Stimulated activated CD4-positive, alpha-beta T cell treated with anti-CD3 and anti-CD28 coated beads, Interleukin-1b, Interleukin-23, amount 100 ng/mL, for 1 hour (primary cell): ENCODE measurements at places on chromosomes 5 and 9.

DNA sequence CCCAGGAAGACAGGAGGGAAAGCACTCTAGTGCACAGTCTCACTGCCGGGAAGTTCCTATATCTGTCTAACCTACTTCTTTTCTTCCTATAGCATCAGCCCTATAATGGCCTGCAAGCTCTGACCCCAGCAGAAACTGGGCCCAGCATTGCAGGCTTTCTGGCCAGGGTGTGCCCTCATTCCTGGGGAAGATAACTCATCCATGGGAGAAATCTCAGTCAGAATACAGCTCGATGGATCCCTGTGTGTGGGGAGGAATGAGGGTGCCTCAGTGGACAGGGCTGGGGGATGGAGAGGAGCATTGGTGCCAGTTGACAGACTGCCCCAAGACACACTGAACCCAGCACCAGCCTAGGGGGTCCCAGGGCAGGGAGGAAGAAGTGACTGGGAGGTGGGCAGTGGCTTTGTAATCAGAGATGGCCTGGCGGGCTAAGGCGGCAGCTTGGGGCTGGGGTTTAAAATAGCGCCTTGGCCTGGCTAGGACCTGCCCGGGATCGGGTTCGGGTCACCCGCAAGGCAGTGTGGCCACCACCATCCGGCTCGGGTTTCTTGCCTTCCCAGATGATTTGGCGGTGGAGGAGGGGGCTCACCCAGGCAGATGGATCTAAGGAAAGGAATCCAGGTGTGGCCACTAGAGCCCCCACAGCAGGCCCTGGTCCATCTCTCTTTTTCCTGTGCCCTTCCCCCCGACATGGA lies 7.6 kb upstream of the CXXC5 start:
- DNase-seq: no peak

DNA sequence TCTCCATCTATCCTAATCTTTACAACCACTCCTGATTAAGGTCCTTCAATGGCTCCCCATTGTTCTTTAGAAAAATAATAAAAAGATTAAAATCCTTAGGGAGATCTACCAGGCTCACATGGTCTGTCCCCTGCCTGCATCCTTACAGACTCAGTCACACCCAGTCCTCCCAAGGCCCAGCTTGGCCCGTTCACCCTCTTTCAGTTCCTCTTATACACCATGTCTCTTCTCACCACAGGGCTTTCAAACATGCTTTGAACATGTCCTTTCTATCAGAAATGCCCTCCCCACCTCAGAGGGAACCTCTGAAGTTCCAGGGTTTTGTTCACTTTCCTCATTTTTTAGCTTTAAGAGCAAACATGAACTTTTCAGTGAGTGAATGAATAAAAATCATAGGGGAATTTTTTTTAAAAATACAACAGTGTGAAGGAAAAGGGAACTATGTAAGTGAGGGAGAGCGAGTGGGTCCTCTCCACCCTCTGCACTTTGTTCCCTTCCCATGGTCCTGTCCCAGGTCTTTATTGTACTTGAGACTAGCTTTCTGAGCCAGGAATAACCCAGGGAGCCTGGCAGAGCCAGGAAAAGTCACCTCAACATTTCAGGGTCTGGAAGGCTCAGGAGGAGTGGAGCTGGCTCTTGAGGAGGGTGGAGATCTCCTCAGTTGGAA lies 55.3 kb downstream of the TRPC7 start:
- no peak for DNase-seq

- DNase-seq: no peak
Observed at GRCh38 chr9:98080780-98081179, 24.2 kb downstream of the NANS start.

- no peak for DNase-seq
Observed at GRCh38 chr9:83656032-83656680, 33.2 kb downstream of the IDNK start.

GRCh38 chr5:5588386-5588785 lies 165.9 kb downstream of the ICE1 start:
- no peak for DNase-seq

- DNase-seq: no peak
Observed at GRCh38 chr9:81317223-81317622, 372.1 kb downstream of the TLE1 start.

- no peak for DNase-seq
Observed at GRCh38 chr9:124257070-124257843, 492 bp upstream of the NEK6 start.

DNA sequence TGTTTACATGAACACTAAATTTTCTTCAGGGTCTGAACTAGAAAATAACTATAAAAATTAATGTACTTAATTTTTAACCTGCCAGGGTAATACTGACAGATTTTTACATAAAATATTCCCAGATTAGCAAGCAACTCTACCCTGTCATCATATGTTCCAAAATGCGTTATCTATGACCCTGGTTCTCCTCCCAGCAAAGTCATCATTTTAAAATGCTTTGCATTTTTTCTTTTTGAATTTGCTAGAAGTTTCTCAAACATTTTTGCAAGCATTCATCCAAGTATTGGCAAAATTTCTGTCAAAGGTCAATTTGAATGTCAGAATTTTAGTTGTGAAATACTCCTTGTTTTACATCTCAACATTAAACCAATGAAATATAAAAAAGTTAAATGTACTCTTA lies 144.5 kb upstream of the FTMT start:
- DNase-seq: no peak

DNA sequence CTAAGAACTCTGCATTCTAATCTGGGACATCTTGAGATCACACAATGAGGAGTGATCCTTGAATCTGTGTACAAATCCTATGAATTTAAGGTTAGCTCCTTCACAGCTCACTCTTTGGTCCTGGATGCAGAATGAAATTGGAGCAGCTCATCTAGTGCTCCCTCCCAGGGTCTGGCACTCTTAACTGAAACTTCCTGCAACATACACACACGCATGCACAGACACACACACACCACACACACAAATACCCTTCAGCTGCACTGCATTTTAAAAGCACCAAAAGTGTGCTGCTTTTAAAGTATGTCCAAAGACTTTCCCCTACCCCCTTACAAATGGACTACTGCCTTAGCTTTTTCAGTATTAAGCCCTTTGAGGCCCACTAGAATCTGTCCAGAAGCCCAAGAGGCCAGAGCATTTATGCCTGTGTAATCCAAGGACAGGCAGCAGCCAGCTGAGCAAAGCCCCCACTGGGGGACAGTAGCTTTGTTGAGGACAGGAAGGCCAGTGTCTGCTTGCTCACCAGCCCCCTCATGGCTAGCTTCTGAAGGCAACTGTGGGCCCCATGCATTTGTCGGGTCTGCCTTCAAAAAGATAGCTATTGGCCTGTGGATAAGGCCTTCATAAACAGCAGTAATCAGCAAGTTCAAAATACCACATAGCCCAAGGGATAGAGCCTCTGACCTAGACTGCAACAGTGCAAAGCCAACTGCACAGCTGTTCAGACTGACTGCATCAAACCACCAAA lies 43.6 kb downstream of the CDO1 start:
- DNase-seq: no peak

- no peak for DNase-seq
Observed at GRCh38 chr9:121390372-121390771, 20.3 kb upstream of the STOM start.

- DNase-seq: no peak
Observed at GRCh38 chr5:175741556-175741955, 83.7 kb downstream of the HRH2 start.

DNA sequence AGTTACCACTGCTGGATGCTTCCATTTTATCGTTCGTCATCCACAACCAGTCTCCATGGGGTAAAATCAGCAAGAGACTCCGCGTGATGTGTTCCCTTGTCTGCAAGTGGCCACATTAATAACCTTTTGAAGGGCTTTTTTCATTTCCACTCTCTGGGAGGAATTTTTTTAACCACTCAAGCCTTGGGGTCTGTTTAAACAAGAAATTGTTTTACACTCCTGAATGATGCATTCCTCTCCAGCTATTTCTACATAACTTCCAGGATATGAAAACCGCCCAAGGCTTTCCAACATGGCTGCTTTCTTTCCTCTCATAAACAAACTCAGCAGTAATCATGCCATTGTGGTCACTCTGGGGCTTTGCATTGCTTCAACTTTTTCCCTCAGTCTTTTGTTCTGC lies 217.2 kb upstream of the DAPK1 start:
- DNase-seq: no peak

DNA sequence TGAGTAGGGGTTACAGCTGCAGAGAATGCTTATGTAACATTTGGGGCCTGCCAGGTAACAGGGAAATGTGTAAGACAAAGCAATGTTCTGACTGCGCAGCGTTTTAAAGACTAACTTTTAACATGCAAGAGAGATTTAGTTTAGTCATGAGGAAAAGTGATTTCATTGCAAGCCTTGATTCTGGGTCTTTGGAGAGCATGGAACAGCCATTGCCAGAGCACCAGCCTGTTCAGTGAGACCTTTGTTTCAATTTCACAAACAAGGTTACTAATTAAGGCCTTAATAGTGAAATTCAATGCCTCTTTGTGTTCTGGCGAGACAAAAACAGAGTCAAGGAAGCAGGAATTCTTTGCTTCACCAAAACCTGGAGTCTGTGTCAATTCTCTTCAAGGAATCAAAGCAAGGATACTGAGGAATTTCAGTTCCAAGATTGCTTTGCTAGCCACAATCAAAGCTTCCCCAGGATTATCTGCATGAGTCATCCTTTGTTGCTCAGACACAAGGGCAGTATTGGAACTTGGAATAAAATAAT lies 14.4 kb downstream of the CKMT2 start:
- DNase-seq: no peak

- no peak for DNase-seq
Observed at GRCh38 chr5:165665735-165666400, 2160.4 kb downstream of the MAT2B start.

GRCh38 chr5:93990504-93991070 lies 249.2 kb upstream of the POU5F2 start:
- DNase-seq: no peak

- DNase-seq: peak; percentile 10
Observed at GRCh38 chr9:125558453-125559092, 148.4 kb downstream of the MAPKAP1 start.

DNA sequence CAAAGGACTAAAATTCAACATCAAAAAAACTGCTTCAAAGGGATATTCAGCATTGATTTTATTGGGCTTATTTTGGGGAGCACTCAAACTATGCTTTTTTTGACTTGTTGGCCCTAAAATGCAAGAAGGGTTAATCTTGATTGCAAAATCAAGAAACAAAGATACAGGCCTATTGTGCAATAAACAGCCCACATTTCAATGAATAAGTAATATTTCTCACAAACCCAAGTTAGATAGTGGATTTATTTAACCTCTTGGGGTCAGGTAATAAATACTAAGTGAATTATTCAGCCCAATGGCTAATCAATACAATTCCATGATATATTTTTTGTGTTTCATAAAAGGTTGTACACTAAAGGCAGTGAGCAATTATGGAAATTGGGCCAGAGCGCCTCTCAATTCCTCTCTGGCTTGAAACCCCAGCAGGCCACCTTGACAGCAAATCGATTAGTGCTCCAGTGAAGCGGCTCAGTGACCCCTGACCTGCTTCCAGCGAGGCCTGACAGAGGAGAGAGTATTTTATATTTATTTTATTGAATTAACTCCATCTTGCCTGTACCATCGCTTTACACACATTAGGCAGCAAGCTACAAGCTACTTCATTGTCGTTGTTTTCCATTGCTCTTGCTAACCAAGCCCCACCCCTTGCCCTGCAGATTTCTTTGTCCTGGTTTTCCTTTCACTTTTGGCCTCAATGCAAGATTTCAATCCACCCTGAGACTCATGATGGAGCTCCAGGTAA lies 65.5 kb downstream of the EBF1 start:
- no peak for DNase-seq

DNA sequence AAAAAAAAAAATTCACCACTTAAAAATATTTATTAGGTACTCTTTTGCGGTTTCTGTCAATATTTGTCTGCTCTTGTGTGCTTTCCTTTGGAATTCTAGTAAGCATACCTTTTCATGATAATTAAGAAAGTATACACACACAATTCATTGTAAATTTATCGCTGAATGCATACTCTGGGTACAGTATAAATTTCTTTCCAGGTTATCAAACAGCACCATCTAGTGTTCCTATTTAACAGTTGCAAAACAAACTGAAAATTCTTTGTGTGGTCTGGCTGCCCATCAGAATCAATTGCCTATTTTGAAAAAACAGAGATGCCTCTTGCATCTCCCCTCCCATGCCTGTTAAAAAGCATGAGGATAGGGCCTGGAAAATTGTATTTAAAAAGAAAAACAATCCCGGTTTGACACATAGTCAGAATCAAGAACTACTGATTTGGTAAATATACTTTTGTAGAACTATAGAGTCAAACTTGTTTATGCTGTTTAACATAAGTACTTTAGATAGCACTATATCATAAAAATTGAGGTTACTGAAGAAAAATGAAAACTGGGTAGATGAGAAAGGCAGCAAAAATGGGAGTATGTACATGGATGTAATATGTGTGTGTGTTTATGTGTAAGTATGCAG lies 16.2 kb downstream of the PGGT1B start:
- DNase-seq: no peak

- DNase-seq: no peak
Observed at GRCh38 chr5:178381921-178382695, 149.5 kb upstream of the PHYKPL start.

DNA sequence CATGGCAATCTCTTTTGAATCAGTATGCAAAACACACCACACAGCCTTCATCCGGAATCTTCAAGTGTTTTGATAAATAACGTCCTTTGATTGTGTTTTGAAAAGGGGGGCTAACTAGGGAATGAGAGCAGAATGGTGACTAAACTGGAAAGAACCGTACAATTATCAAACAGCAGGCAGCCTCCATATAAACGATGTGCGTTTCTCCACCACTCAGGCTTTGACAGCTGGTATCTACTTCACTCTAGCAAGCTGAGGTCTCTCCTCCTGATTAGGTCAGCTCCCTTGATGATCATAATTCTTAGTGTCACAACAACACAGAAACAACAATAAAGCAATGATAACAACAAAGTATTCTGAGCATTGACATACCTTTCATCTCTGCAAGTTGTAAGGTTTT lies 465.9 kb downstream of the TUSC1 start:
- no peak for DNase-seq

- DNase-seq: no peak
Observed at GRCh38 chr9:89850631-89851325, 246.0 kb downstream of the GADD45G start.

DNA sequence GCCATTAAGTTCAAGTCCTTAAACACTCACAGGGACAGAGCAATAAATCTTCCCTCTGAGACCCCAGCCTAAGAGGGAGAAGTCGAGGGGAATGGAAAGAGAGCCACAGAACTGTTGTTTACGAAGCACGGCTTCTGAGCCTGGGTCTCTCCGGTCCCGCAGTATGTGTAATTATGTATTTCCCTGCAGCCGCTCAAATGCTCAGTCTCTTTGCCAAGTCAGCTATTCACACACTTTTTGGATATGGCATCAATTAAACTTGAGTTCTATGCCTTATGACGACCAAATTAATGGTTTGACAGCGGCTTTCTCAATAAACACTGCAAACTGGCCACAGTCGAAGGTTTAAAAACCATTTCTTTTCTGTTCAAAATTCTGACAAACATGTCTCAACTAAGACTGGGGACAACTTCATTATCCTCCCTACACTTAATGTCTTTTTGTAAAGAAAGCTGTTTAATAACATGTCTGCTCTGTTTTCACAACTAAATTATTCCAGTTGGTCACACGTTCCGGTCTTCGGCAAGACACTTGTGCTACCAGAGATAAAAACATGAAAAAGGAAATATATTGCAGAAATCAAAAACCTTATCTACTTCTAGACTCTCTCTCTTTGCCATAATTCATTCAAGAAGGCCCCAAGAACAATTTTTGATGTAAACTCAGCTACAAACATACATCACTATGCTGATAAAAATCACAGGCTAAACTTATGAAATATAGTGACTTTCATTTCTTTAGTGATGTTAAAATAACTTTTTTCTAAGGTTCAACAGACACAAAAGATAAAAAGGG lies 203.2 kb downstream of the GAPVD1 start:
- DNase-seq: no peak

- no peak for DNase-seq
Observed at GRCh38 chr9:91845879-91846278, 104.1 kb downstream of the ROR2 start.
